ENCODE measurements at places on chromosomes 11 and 22.

GRCh38 chr22:34255042-34255441, 334.8 kb upstream of the LARGE1 start:
- no peak for DNase-seq

DNA sequence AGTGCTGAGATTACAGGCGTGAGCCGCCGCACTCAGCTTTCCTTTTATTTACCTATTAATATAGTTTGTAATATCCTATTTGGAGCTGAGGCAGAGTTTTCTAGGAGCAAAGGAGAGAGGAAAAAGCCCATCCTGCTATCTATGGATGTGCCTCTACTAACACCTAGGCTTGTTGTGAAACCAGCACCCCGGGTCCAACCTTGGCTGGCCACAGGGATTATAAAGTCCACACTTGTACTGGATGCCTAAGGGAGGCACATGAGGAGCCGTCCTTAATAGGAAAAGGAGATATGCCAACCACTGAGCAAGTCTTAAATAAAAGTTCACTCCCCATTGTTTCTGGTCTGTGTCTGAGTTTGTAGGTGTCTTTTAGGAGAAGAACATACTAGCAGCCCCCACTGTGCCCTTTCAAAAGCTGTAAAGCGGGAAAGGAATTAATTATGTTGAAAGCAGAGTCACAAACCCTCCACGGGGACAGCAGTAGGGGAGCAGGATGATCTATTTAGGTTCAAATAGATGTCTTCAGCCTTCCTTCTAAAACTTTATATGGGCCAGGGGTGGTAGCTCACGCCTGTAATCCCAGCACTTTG, 29.3 kb downstream of the RRP7A start:
- DNase-seq, result no peak

- DNase-seq, result no peak
Measured at GRCh38 chr22:32932176-32932575, 126.0 kb downstream of the SYN3 start.

GRCh38 chr11:19508165-19508564, 204.5 kb upstream of the NAV2 start:
- no peak for DNase-seq

DNA sequence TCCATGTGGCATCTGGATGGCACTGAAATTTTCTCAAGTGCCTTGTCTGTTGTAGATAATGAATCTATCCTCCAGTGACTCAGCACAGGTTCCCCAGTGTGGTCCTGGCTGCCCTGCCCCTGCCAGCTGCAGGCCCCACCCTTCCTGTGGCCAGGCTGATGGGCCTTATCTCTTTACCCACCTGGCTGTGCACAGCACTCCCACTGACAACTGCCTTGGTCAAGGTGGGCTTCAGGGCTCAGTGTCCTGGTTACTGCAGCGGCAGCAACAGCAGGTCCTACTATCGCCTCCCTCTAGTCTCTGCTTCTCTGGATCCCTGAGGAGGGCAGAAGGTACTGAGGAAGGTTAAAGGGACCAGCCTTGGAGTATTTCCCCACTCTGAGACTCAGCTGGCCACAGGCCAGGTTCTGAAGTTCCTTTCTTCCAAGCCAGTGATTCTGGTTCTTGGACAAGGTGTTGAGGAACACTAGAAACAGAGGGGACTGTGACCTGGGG, 3.1 kb downstream of the HMBS start:
- no peak for DNase-seq

GRCh38 chr22:40040927-40041326, 46.2 kb downstream of the FAM83F start:
- DNase-seq, result no peak

GRCh38 chr11:59273373-59273841, 60.7 kb upstream of the MPEG1 start:
- DNase-seq, result no peak

DNA sequence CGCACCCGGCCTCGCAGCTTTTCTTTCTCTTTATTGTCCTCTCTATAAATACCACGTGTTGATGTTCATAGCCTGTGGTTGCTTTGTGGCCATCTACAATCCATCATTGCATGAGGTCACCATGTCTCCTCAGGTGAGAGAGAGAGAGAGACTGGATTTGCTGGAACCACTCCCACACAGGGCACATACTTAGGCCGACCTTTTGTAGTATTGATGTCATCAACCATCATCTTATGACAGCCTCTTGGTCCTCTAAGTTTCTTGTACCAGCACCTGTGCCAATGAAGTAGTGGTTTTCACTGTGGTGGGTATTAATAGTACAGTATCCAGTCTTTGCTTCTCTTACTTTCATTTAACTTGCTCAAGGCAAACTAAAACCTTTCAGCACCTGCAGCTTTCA, 22.8 kb upstream of the P2RY6 start:
- DNase-seq, result no peak

- DNase-seq, result no peak
Measured at GRCh38 chr11:126336671-126337101, 18.8 kb upstream of the ST3GAL4 start.

GRCh38 chr22:32583921-32584335, 109.3 kb downstream of the FBXO7 start:
- DNase-seq, result peak; percentile 22

Measured in GOT3 (cell line).